ENCODE measurements at places on chromosomes 7 and 10. TPM values are rescaled to one million over a fixed set of nuclear protein-coding genes. Genes with fewer than 3 reads are reported as not detected.

- DNase-seq, result no peak
Observed at GRCh38 chr10:19283786-19284185, 235.2 kb downstream of the MALRD1 start.

GRCh38 chr7:93823621-93824020 is 66.9 kb downstream of the TFPI2 start:
- DNase-seq, result no peak

GRCh38 chr10:98006266-98006665 is 24.2 kb downstream of the CRTAC1 start:
- DNase-seq, result no peak

GRCh38 chr10:71757399-71757922 is 15.9 kb downstream of the VSIR start:
- DNase-seq, result no peak

Gene MMD2
- not detected for total RNA-seq

GRCh38 chr10:60299961-60300883 is 89.5 kb downstream of the ANK3 start:
- DNase-seq, result peak; percentile 38

Gene ANKRD30A
- 0.97 TPM for total RNA-seq

GRCh38 chr10:1331560-1331959 is 275.4 kb downstream of the WDR37 start:
- DNase-seq, result no peak

DNA sequence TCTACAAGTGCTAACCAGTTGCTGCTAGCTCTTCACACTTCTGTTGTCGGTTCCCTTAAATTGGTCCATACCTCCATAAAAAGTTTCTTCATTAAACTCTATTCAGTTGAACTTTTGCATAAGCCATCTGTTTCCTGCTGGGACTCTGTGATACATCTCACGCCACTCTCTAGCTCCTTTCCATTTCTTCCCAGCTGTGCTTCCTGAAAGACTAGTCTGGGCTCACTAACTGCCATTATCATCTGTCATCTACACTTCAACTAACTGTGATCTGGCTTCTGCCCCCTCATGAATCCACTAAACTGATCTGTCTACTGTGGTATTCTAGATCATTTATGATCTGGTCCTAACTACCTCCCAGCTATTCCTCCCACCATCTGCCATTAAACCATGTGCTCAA is 78.3 kb downstream of the ELAPOR2 start:
- DNase-seq, result no peak

GRCh38 chr7:15403751-15404150 is 158.1 kb downstream of the AGMO start:
- no peak for DNase-seq

GRCh38 chr10:97163181-97163580 is 22.6 kb downstream of the SLIT1 start:
- no peak for DNase-seq

GRCh38 chr10:103614306-103615158 is 121.0 kb downstream of the NEURL1 start:
- peak; percentile 62 for DNase-seq

Gene PNLIPRP2
- not detected for total RNA-seq

Gene ECHDC3
- total RNA-seq, result 1.3 TPM

DNA sequence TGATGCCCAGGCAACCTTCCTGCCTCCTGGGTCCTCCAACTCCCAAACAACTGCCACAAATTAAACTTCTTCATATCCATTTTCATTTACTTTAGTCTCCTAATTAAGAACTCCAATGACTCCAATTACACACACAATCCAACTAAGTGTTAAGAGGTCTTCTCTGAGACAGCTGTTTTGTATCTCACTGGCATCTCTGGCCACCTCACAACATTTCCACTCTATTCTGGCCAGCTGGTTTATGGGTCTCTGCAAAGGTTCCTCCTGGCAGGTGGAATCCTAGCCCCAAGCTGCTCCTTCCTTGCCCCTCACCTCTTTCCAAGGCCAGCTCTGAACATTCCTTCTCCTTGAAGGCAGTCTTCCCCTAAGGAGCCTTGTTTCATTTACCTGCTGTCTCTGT is 123.1 kb upstream of the HPS1 start:
- DNase-seq, result no peak

Gene C10orf105
- total RNA-seq, result not detected

- peak; percentile 6 for DNase-seq
Observed at GRCh38 chr7:125061776-125062397, 132.3 kb upstream of the POT1 start.

GRCh38 chr7:112665709-112666108 is 124.5 kb downstream of the TMEM168 start:
- peak; percentile 28 for DNase-seq

GRCh38 chr7:139844779-139845442 is 15.8 kb downstream of the TBXAS1 start:
- no peak for DNase-seq

DNA sequence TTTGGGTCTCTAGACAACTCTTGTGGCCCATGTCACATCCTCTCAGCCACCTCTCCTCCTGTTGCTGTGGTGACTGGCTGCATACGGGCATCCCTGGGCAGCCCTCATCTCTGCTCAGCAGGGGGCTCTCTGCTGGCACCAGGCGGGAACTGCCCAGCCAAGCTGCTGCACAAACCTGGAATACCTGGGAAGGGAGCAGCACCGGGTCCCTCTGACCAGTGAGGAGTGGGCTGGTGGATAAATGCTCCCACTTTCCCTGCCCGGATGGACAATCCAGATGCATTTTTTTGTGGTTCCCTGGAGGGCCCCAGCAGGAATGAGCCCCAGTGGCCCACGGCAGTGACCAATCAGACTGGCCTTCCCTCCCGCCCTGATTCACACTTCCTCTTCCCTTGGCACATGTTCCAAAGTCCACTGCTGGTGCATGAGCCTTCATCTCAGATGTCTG is 21.9 kb downstream of the GRID1 start:
- DNase-seq, result no peak

Gene FAM24B
- 2.9 TPM for total RNA-seq

- no peak for DNase-seq
Observed at GRCh38 chr10:75586814-75587213, 155.4 kb downstream of the LRMDA start.

DNA sequence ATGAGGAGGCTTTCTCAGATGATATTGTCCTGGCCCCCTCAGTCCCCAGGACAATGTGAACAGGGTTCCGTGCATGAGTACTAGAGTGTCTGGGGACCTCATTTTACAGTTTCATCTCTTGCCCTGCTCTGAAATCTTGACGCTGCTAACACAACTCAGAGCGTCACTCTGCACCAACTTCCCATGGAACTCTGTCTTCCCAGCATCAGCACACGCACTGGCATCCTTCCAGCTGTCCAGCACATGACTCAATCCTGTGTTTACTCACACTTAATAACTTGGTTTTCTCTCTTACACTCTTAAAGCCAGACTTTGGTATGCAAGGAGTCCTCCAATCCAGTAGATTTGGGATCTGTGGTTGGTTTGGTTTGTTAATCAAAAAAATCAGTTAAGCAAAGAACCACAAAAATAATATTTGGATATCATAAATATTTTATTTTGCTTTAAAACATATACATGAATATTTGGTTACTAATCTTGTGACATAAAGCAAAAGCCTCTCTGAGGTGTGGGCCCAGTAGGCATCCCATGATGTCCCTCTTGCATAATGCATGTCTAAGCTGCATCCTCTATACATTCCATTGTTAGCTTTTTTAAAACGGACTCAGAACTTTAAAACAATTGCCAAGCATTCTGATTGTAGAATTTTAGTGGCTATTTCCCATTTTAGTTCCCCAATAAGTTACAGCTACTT is 131.0 kb downstream of the CXCL12 start:
- DNase-seq, result peak; percentile 84

Gene CYP3A5
- under 0.01 TPM for total RNA-seq

- no peak for DNase-seq
Observed at GRCh38 chr7:13656330-13656729, 333.1 kb downstream of the ETV1 start.

GRCh38 chr7:156984174-156984891 is 26.1 kb downstream of the MNX1 start:
- peak; percentile 95 for DNase-seq

Gene AGR3
- not detected for total RNA-seq

DNA sequence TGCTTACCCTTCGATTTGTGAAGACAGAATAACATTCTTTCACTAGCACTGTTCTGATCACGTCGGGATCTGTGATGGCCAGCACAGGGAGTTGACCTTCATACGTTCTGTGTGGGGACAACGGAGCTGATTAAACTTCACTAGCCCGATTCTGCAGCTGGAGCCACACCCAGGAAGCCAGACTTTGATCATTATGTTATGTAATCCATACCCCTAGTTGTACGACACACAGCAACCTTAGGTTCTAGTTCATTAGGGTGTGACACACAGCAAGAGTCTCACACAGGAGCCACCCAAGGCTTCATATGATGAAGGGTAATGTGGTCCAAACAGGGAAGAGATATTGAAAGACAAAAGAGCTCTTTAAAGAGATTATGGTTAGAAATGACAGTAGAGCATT is 7.2 kb downstream of the CYP3A5 start:
- DNase-seq, result no peak

GRCh38 chr7:88344956-88345832 is 38.5 kb upstream of the STEAP4 start:
- DNase-seq, result peak; percentile 17

DNA sequence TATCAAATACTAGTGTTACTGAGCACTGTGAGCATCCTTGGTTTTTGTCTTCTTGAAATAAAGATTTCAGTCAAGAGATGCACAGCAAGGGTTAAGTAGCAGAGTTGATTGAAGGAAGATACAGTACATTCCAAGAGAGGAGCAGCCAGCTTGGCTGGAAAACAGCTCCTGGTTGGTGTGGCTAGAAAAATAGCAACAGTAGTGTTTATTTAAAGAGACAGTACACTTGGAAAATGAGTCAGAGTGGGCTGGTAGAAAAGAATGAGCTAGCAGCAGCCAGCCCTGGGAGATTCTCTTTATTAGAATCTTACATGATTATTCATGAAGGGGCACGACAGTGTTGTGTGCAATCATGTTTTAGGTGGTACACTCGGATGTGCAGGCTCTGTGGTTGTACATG is 1016.4 kb upstream of the SORCS1 start:
- peak; percentile 12 for DNase-seq

GRCh38 chr7:45294559-45294958 is 137.0 kb downstream of the RAMP3 start:
- no peak for DNase-seq

Gene NPY
- not detected for total RNA-seq

GRCh38 chr7:33421429-33421828 is 292.1 kb downstream of the BBS9 start:
- DNase-seq, result no peak

- no peak for DNase-seq
Observed at GRCh38 chr7:152673897-152674296, 2.0 kb downstream of the XRCC2 start.

- DNase-seq, result peak; percentile 55
Observed at GRCh38 chr7:29878081-29878688, 71.9 kb downstream of the WIPF3 start.

DNA sequence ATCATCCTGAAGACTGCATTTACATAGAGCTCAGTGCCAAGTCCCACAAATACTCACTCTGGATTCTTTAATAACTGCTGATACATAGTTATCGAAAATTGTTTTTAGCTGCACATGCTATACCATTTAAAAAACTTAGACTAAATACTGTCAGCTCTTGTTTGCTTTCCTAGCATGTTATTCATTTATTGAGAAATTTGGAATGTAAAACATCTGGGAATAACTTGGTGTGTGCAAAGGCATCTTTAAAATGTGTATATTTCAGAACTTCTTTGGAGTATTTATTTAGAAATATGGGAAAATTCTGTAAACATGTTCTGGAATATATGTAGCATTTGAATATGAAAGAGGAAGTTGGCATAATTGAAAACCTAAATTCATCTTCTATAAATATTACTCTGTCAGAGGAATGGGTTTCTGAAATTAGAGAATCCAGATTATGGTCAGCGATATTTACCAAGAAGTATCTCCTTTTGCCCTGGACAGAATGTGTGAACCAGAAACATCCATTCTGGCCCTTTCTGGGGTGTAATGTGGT is 119.7 kb downstream of the ARID5B start:
- DNase-seq, result no peak

Gene DEPP1
- 29.8 TPM for total RNA-seq

DNA sequence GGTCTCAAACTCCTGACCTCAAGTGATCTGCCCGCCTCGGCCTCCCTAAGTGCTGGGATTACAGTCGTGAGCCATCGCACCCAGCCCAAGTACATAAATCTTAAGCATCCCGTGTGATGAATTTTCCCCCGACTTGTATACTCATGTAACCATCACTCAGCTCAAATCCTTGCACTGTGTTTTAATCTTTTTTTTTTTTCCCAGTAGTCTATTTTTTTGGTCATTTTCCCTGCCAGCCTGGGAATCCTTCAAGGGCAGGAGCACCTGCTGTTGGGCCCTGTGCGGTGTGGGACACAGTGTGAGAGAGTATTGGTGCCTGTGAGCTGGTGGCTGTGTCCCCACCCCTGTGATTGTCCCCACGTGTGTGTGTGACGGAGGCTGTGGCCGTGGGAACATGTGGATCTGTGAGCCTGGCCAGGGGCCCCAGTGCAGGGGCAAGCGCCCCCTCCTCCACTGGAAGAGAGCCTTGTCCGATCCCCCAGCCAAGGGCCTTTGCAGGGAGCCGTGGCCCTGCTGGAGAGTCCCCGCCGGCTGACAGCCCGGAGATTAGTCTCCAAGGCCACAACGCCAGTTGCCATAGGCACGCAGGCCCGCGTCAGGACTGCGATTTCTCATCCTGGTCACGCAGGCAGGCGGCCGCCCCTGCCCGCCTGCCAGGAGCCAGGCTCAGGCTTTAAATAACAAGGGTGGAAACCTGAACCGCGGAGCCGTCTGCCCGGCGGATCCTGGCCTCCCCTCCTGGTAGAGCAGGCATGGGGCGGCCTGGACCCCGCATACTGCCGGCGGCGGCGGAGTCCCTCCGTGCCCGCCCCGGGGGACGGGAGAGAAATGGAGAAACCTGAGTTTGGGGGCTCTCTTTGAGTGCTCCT is 26.5 kb downstream of the GTF2IRD1 start:
- DNase-seq, result peak; percentile 91

Gene GRM8
- not detected for total RNA-seq

DNA sequence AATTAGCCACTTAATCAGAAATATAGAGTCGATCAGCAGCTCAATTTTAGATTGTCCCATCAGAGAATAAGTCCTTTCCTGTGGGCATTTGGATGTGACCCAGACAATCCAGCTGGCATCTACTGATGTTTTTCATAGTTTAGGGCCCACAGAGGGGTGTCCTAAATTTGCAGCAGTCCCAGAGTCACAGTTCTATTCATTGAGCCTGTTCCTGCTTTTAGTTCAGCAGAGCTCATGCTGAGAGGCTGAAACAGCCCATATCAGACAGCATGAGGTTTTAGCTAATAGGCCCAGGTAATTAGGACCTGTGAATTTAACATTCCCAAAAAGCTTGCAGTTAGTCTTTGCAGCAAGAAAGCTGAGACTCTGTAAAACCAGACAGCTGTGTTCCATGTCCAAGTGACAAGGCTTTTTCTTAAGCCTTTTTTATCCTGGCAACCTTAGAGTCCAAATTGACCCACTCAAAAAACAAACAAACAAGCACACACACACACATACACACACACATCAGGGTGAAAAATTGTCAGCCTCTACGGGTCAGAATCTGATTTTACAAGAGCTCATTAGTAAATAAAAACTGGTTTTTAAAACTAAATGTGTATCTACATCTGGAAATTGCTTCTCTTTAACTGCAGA is 33.7 kb downstream of the ANKIB1 start:
- no peak for DNase-seq
